ENCODE measurements at places on chromosomes 6 and 20.
A peak's percentile ranks its signal among the peaks of the same experiment; 100 is the strongest.

- DNase-seq, result no peak
These were observed 230.4 kb downstream of the BCKDHB start for GRCh38 chr6:80336911-80337310.

GRCh38 chr6:117165911-117166499, 99.4 kb upstream of the VGLL2 start:
- peak; percentile 16 for DNase-seq

DNA sequence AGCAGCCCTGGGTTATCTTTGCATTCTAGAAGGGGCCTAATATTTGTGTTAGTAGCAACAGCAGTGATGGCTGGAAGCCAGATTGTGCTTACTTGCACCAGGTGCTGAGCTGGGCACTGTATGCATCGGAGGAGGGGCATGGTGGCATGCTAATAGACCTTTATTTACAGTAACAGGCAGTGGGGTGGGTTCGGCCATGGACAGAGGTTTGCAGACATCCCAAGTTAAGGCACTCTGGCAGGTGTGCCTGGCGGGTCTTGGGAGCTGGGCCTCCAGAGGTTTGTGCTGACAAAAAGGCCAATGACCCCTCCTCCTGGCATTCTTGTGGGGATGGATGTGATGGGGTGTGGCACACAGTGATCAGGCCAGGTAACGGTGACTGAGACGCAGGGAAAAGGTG, 39.0 kb upstream of the CD93 start:
- no peak for DNase-seq

- DNase-seq, result no peak
These were observed 70.3 kb downstream of the HUS1B start for GRCh38 chr6:586553-586952.

DNA sequence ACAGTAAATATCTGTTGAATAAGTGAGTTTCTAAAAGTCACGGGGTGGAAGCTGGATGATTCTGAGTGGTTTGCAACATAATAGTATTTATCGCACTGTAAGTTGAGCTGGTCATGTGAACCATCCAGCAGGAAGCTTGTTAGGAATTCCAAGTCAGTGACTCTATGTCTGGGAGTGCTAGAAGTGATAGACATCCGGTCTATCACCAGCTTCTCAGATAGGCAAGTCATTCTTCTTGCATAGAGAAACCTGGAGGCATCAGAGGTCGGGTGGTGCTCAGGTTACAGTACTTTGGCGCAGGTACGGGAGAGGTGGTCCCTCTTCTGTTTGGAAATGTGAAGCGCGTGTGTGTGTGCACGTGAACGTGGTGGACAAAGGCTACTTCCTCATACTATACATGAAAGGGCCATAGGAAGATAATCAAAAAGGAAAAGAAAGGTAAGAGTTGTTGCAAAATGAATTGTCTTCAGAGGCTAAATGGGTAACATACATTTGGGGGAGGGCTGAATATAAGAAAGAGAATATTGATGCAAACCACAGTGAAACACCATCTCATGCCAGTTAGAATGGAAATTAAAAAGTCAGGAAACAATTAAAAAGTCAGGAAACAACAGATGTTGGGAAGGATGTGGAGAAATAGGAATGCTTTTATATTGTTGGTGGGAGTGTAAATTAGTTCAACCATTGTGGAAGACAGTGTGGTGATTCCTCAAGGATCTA, 299.3 kb upstream of the ZFP64 start:
- no peak for DNase-seq

- DNase-seq, result peak; percentile 75
These were observed at the start of gene MICB for GRCh38 chr6:31497531-31498476. MICB (plus strand) TSS chr6:31498145; CDS start chr6:31498194, 49 bp downstream.

GRCh38 chr6:149064001-149064659, 253.4 kb upstream of the TAB2 start:
- no peak for DNase-seq

DNA sequence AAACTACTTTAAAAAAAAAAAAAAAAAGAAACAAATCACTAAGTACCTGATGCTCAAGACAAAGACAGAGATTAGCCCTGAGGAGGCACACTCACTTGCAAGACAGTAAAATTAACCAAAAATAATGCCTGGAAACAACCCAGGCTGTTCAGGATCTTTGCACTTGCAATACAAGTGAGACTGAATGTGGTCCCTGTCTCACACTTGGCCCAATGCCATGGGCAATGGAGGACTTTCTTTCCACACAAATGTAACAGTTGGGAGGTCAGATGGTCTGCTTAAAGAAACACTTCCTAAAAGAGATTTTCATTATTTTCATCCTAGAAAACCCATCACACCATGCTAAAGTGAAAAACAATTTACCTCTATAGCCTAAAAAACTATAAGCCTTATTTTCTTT, 16.2 kb downstream of the STAU1 start:
- DNase-seq, result peak; percentile 24

GRCh38 chr20:50655311-50655880, 35.9 kb downstream of the RIPOR3 start:
- DNase-seq, result peak; percentile 96

- DNase-seq, result no peak
These were observed 127.9 kb upstream of the ADGRF1 start for GRCh38 chr6:47169785-47170616.

GRCh38 chr6:31186052-31186734, 15.7 kb upstream of the POU5F1 start:
- DNase-seq, result no peak

- DNase-seq, result no peak
These were observed 312.9 kb downstream of the GJA1 start for GRCh38 chr6:121748376-121748775.

GRCh38 chr6:80501636-80502035, 395.2 kb downstream of the BCKDHB start:
- DNase-seq, result no peak

DNA sequence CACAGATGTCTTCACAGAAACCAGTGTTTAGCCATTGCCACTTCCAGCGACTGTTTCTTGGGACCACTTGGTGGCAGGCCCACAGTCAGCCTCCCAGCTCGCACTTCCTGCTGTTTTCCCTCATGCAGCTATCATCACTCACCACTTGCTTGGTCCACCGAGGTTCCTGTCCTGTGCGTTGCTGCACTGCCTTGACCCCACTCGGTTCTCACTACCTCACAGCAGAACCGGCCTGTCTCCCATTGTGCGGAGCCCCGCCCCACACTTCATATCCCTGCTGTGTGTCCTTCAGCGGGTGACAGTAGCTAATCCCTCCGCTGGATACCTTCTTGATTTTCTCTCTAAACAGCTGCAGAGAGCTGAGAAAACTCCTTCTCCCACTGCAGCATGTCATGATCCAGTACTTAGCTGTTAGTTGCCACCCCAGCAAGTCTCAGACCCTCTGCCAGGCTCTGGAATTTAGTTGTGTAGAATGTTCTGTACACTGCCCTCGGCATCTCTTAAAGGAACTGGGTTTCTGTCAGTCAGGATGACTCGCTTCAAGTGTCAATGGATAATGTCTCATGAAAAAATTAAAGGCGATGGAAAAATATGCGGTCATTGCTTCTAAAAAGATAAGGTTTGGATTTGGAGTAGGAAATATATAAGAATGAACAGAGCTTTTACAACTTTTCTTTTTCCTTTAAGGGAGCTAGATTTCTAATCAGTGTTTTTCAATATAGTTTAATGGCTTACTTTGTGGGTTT, 208.0 kb downstream of the FARS2 start:
- DNase-seq, result no peak

DNA sequence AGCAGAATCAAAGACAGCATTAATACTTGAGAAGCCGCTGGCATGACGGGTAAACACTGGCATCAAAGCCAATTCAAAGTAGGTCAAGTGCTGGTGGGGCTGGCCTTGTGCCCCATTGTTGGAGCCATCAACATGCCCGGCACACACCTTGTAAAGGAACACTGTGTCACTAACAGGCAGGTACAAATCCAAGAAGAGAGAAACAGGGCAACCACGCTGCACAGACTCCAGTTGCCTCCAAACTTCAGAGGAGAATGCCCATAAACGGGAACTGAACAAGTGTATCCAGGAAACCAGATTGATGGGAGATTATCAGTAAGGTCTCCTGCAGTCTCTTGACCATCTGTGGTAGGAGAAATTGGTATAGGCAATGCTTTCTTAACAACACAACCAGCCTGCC, 127.0 kb upstream of the STXBP5 start:
- DNase-seq, result no peak

- no peak for DNase-seq
These were observed 163.9 kb upstream of the NT5E start for GRCh38 chr6:85285934-85286333.

GRCh38 chr20:57998981-57999464, 229.4 kb downstream of the ANKRD60 start:
- no peak for DNase-seq

GRCh38 chr20:41205313-41205712, 68.0 kb downstream of the PLCG1 start:
- DNase-seq, result no peak

- no peak for DNase-seq
These were observed 142.3 kb downstream of the FARS2 start for GRCh38 chr6:5403609-5404008.

DNA sequence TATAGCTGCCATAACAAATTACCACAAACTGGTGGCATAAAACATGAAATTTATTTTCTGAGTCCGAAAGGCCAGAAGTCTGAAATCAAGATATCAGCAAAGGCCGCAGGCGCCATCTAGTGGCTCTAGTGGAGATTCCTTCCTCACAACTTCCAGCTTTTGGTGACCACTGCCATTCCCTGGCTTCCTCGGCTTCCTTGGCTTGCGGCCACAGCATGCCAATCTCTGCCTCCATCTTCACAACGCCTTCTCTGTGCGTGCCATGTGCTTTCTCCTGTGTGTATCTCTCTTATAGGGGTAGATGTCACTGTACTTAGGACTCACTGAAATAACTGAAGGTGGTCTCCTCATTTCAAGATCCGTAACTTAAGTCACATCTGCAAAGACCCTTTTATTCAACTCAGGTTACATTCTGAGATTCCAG, 5.4 kb upstream of the PLAGL1 start:
- peak; percentile 87 for DNase-seq

- no peak for DNase-seq
These were observed 14.3 kb downstream of the SLA2 start for GRCh38 chr20:36631646-36632045.

GRCh38 chr6:6057442-6058053, 50.8 kb upstream of the NRN1 start:
- DNase-seq, result peak; percentile 49

DNA sequence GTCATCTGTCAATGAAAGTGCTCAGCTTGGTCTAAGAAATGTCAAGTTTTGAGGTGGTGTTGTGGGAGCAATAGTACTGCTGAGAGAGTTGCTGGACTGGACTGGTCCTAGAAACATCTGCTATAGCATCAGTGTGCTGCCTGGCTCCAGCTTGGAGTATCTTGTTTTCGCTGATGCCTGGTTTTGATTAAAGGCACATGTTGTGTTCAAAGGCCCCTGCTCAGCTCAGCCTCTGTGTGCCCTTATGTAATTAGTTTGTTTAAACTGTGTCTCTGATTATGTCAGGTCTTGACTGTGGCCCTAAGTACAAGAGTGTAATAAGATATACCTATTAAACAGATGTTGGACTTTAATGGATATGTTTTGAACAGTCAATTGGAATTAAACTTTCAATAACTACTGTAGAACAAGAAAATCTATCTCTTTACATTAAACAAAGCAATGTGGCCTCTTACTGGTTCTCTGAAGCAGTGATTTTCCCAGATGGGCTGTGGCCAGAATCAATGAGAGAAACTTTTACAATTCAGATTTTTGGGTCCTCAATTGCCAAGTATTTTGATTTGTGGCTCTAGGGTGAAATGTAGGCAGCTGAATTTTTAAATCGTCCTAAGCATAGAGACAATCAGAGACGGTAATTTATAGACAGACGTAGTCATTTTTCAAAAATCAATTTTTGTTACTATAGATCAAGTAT, 668.2 kb downstream of the DHX35 start:
- DNase-seq, result peak; percentile 27

GRCh38 chr20:45336530-45337366, 11.5 kb downstream of the SDC4 start:
- no peak for DNase-seq

DNA sequence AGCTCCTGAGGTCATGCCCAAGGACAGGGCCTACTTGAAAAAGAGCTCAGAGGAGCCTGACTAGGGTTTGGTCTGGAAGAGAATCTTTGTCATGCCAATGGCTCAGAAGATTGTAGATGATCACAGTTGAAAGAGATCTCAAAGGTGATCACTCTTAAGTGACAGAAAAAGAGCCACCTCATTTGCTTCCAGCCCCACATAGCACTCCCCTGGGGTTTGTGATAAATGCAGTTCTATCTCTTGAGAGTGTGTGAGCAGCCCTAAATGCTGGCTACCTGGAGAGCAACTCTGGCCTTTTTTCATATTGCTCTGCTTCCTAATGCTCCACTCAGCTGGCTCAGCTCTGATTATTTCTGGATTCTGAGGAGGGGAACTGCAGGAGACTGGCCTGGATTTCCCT, 39.3 kb downstream of the KLHL32 start:
- DNase-seq, result no peak

- DNase-seq, result no peak
These were observed 610 bp downstream of the PSORS1C1 start for GRCh38 chr6:31114970-31115849.

GRCh38 chr6:67131827-67132226, 1424.8 kb upstream of the EYS start:
- DNase-seq, result no peak

DNA sequence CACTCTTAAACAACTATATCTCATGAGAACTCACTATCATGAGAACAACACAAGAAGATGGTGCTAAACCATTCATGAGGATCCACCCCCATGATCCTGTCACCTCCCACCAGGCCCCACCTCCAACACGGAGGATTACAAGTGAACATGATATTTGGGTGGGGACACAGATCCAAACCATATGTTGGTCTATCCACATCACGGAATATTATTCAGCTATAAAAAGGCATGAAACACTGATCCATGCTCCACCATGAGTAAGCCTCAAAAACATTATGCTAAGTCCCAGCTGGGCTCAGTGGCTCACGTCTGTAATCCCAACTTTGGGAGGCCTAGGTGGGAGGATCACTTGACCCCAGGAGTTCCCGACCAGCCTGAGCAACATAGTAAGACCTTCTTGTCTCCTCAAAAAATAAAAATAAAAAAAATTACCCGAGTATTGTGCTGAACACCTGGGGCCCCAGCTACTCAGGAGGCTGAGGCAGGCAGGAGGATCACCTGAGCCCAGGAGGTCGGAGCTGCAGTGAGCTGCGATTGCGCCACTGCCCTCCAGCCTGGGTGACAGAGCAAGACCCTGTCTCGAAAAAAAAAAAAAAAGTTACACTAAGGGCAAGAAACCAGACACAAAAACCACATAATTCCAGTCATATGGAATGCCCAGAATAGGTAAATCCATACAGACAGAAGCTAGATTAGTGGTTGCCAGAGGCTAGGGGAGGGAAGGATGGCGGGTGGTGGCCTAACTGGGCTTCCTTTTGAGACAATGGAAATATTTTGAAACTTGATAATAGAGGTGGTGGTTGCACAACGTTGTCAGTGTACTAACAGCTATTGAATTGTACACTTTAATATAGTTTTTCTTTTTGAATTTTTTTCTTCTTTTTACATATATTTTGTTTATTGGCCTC, 43.1 kb downstream of the ZNF217 start:
- DNase-seq, result no peak
